Pulmonary artery endothelial cell (primary cell): ENCODE measurements at places on chromosomes 7 and 10. TPM values are rescaled to one million over a fixed set of nuclear protein-coding genes. Genes with fewer than 3 reads are reported as not detected.
A peak's percentile ranks its signal among the peaks of the same experiment; 100 is the strongest.

The EN2 gene
- total RNA-seq = 0.04 TPM in 1 of 2 replicates, not detected in the other

The IFRD1 gene
- 31.1 and 45.5 TPM in 2 replicates for total RNA-seq

The SLC13A4 gene
- total RNA-seq = not detected in 2 replicates

The MGAM2 gene
- total RNA-seq = not detected in 2 replicates

The ADGRA1 gene
- total RNA-seq = not detected in 2 replicates

DNA sequence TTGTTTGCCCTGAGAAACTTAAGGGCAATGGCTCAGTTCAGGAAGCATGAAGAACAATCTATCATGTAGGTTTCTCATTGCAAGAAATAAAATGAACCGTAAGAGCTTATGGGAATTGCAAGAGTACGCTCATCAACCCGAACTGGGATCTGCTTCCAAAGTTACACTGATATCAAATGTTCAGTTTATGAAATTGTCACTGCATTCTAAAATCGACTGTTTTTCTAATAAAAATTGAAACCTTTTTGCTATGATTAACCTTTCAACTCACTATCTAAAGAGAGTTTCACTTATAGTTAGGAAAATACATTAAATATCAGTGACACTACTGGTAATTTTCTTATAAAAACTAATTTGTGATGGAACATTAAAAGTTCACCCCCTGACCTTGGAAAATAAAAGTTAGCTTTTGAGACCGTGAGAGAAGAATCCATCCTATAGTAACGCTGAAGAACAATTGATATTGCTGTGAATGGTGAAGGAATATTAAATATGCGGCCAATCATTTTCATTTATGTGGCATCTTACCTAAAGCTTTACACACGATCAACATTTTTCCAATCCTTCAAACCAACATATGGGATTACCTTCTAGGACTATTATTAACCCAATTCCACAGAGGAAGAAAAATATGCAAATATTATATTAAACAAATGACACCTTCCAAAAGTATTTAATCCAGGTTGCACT lies 2.2 kb downstream of the MEOX2 start:
- no peak for DNase-seq

- DNase-seq = no peak
Observed at GRCh38 chr10:119740096-119740495, 14.2 kb downstream of the INPP5F start.

DNA sequence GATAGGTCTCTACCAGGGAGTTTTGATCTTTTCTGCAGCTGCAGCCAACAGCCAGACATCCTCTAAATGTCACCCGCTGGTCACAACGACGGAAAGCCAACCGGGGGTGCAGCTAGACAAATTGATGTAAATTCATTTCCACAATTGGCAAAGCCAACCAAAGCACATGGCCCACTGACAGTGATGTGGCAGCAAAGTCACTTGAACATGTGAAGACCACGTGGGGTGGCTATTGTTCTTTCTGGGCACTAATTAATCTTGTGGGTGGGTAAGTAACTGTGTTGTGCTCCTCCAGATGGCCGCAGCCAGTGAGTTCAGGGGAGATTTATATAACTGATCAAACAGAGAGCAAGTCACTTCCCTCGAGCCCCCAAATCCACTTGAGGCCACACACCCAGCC lies 354.1 kb downstream of the ANKRD30A start:
- no peak for DNase-seq

- DNase-seq = no peak
Observed at GRCh38 chr7:152522571-152523067, 86.8 kb upstream of the KMT2C start.

DNA sequence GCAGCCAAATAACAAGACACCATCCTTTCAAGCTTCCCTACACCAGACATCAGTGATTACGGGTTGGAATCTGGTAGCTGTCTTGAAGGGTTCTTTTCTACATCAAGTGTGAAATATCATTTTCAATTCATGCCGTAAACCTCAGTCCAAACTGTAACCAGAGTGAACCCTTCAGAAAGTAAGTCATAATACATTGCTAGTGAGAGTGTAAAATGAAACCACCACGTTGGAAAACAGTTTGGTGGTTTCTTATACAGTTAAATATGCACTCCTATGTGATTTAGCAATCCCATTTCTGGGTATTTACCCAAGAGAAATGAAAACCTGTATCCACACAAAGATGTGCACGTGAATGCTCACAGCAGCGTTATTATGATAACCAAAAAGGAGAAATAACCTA lies 25.6 kb upstream of the ZC3HAV1L start:
- no peak for DNase-seq

DNA sequence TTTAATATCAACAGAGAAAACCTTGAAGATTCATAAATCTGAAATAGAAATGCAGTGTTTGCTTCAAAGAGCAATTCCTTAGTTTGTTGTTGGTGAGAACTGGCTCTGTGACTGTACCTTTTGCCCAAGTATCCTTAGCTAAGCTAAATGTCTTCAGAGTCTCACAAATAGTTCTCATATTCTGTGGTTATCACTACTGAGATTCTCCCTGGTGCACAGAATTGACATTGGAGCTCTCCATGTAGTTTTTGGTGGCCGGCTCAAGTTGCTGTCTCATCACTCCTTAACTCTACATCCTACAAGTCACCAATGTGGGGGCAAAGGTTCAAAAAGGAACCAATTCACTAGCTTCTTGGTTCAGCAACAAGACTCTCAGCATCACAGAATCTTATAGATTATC lies 780.3 kb downstream of the LRMDA start:
- DNase-seq = no peak

- peak; percentile 64 for DNase-seq
Observed at GRCh38 chr7:25025218-25025671, 45.3 kb upstream of the OSBPL3 start.

- DNase-seq = no peak
Observed at GRCh38 chr7:74311305-74311744, 22.1 kb downstream of the CLIP2 start.
